ENCODE measurements at places on chromosomes 2 and 18. TPM values are rescaled to one million over a fixed set of nuclear protein-coding genes. Genes with fewer than 3 reads are reported as not detected.

FARSB gene
- 41.0 TPM for polyA plus RNA-seq

FOXD4L1 gene
- 0.67 TPM for polyA plus RNA-seq

DHRS9 gene
- 0.25 TPM for polyA plus RNA-seq

POTEC gene
- not detected for polyA plus RNA-seq

PCARE gene
- not detected for polyA plus RNA-seq

IL1RN gene
- polyA plus RNA-seq = 0.13 TPM

REG3G gene
- not detected for polyA plus RNA-seq

SKOR2 gene
- not detected for polyA plus RNA-seq

SPOPL gene
- polyA plus RNA-seq = 7.2 TPM

EHD3 gene
- polyA plus RNA-seq = 7.9 TPM
